Hematopoietic multipotent progenitor cell treated with erythropoietin and hydrocortisone succinate and interleukin-3 and kit ligand, for 8 days (in vitro differentiated cells): ENCODE measurements at places on chromosomes 12 and 14.
A peak's percentile ranks its signal among the peaks of the same experiment; 100 is the strongest.

- DNase-seq = no peak
Observed at GRCh38 chr12:74980510-74980909, 229.1 kb downstream of the KCNC2 start.

DNA sequence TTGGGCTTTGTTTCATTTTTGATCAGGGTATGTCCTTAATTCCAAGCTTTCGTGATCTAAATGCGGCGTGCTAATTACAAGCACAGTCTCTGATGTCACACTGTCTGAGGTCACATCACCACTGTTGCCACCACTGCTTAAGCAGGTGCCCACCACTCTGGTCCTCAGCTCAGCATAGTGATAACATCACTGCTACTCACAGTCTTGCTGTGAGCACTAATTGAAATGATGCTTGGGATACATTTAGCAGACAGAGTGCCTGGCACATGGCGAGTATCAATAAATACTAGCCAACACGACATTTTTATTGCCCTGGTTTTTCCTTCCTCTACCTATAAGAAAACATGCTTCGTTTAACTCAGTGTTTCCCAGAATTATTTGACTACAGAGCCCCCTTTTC lies 7.9 kb downstream of the RILPL2 start:
- no peak for DNase-seq

DNA sequence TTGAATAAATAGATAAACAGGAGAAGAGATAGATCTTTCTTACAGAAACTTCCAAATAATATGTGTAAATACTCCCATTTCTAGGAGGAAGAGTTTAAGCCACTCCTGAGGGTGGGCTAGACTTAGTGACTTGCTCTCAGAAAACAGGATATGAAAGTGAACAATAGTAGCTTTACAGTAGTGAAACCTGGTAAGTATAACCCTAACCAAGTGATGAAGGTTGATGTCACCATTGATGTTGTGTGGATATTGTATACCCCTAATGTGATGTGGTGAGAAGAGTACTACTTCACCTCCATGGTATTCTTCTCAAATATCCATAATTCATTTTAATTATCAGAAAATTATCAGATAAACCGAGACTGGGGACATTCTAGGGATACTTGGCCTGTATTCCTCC lies 20.9 kb downstream of the AKAP6 start:
- DNase-seq = no peak

GRCh38 chr12:102426599-102427542 lies 53.5 kb downstream of the IGF1 start:
- DNase-seq = no peak

- DNase-seq = no peak
Observed at GRCh38 chr14:29893989-29894388, 33.7 kb downstream of the PRKD1 start.

- DNase-seq = no peak
Observed at GRCh38 chr14:30921305-30921704, 46.9 kb downstream of the COCH start.

DNA sequence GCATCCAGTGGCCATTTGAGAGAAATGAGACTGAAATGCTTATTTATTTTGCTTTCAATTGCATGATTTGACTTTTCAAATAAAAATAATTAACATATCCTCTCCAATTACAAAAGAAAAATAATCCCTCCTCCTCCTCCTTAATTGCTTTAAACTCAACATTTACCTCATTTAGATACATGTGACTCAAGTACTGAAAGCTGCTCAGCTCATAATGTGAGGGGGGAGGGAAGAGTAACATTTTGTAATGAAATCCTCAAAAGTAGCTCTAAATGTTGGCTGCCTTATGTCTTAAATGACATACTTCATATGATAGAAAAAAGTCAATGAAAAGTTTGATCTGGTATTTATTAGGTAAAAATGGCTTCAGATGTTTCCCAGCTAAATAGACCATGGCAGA lies 29.0 kb downstream of the DACT1 start:
- no peak for DNase-seq

DNA sequence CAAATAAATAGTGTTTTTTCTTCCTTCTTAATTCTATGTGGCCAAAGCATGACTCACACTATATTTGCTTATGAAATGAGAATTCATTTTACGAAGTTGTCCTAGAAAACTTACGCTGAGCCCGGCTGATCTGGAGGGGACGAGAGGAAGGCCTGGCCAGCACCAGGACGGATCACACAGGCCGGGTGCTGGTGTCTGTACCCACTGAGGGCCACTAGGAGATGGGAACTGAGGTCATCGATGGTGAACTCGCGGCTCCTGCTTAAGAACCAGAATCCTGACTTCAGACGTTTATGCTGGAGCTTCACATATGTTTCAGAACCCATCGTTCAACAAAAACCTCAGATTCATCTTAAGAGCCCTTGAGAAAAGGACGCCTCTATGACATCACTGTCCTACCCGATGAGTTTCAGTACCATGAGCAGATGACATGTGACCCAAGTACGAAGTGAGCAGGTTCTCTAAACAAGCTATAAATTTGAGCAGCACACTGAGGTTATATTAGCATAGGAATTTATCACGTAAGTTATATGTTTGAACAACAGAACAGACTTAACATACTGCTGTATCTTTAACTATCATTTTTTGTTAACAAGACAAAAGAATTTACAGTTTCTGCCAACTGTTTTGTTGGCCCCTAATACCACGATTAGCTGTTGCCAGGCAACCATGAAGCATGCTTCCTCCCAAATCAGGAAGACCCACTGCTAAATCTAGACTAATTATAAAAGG lies 111.9 kb downstream of the FOXN3 start:
- peak; percentile 19 for DNase-seq

DNA sequence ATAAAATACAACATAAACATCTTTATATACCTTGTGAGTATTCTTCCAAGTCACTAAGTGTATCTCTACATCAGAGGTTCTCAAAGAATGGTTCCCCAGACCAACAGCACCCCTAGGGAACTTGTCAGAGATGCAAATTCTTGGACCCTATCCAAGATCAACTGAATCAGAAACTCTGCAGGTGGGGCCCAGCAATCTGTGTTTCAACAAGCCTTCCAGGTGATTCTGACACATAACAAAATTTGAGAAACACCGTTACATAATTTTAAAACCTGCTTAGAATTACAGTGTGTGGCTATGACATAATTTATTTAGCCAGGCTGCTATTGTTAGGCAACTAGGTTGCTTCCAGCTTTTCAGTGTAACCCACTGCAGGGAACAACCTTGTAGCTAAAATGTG lies 49.8 kb downstream of the NTN4 start:
- DNase-seq = no peak

DNA sequence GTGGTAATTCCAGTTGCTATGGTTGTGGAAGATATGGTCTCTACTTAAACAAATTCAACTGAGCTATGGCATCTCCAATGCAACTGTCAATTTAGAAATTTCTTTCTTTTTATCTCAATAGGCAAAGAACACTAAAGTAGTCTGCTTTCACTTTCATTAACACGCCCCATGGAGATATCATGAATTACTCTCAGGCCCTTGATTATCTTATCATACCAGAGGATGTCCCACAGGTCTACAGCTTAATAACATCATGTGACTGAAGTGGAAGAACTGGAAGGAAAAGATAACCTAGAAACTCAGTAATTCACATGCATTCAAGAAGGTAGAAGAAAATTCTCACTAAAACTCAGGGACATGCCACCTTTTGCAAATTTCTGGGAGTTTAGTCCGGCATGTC lies 114.3 kb downstream of the FLRT2 start:
- DNase-seq = peak; percentile 38

GRCh38 chr12:2298556-2299200 lies 245.9 kb downstream of the CACNA1C start:
- DNase-seq = no peak

DNA sequence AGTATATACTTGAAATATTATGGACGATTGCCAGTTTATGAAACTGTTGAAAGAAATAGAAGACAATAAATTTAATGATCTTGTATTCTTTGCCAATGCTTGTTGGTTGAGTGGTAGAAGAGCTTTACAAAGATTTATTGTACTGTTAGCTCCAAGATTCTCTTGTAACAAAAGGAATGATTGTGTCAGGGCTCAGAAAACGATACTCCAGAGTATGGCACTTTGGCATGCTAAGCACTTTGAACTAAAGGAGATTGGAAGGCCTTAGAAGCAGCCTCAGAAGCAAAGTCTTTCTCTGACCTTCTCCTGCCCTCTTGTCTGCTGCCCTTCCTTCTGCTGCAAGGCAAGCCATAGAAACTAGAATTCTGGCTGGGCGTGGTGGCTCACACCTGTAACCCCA lies 4.2 kb upstream of the NGDN start:
- no peak for DNase-seq

- DNase-seq = peak; percentile 31
Observed at GRCh38 chr12:107760207-107760808, 629 bp downstream of the PRDM4 start.

DNA sequence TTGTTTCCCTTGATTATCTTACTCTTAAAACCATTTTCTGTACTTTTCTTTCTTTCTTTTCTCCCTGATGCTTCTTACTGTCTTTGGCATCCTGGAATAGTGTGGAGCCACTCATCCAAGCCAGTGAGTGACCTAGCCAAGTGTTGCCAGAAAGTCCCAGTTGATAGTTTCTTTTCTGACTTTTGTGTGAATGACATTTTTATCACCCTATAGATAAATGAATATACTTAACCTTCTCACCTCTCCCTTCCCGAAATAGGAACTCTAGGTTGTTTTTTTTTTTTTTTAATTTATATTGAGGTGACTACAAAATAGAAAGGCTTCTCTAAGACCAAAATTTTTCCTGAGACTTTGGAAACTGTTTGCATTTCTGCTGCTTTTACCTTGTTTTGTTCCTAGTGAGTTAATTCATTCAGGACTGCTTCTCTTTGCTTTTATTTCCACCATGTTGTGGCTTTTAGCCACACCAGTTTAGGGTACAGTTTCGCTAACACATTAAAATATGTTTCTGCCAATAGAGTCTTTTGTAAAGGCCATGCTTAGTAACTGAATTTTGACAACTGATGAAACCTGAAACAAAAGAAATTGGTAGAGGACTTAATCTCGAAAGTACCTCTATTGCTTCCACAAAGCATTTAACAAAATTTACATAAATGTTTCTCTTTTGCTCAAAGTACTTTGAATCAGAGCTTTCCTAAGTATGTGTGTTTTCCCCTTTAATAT lies 194.6 kb downstream of the ERC1 start:
- DNase-seq = no peak

DNA sequence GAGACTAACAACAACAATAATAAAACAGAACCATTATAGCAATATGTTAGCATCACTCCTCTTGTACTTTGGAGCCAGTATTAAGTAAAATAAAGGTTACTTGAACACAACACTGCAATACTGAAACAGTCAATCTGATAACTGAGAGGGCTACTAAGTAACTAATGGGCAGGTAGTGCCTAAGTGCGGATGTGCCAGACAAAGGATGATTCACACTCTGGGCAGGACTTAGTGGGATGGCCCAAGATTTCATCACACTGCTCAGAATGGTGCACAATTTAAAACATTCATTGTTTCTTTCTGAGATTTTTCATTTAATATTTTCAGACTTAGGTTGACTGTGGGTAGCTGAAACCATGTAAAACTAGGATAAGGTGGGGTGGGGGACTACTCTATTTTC lies 131.9 kb upstream of the CAND1 start:
- no peak for DNase-seq
